ENCODE measurements at places on chromosomes 3 and 15. TPM values are rescaled to one million over a fixed set of nuclear protein-coding genes. Genes with fewer than 3 reads are reported as not detected.

DNA sequence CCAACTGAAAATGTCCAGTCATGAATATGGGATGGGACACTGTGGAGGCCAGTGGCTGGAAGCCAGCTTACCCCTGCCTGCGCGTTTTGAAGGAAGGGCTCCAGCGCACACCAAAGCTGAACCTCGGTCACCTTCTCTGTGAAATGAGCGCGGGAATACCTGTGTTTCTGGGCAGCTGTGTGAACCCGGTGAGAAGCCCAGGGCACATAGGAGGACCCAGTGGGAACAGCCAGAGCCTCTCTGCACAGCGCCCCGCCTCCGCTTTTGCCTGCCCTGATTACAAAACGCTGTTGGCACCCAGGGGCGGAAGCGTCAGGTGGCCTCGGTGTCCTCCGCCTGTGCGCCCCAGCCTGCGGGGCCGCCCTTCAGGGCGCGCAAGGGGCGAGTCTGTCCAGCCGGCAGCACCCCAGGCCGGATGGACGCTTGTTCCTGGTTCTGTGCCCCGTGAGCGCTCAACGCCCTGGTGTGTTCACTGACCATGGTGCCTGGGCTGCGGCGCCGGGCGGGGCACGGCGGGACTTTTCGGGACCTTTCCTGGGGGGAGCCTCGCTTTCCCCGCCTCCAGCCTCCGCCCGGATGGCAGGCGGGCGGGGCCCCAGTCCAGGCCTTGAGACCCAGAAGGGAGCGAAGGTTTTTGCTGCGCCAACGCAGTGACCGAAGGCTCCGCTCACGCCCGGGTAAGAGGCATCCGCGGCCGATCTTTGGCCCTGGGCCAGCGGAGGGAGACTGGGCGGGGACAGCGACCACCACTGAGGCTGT lies at the start of gene SQOR:
Gene SQOR, plus strand, starts transcription at position 598 of the 759 bp plus-strand sequence. CDS start 23,895 bp downstream, outside the sequence.
- H3K4me1 ChIP-seq: peaks cover 36% of the 10 kb centered on the region
- DNase-seq: peak; percentile 84
- H3K27ac ChIP-seq: peak within 1 kb of the TSS; percentile 94

DNA sequence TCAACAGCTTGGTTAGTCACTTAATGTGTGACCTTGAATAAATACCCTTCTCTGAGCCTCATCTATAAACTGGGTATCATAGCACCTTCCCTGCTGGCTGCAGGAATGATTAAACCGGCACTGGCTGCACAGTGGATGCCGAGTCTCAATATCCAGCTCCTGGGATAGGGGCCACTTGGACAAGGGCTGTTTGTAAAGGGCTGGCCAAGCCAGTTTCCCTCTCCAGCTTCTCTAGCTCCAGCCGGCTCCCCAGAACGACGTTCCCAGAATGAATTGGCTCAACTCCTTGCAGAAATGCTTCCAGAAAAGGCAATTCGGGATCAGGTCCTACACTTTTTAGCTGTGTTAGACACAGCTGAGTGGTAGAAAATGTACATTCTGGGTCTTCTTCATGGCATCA lies 58.8 kb downstream of the LSM3 start:
- H3K4me1 ChIP-seq: peaks cover 8% of the 10 kb centered on the region
- DNase-seq: no peak
- peaks cover 14% of the 10 kb centered on the region for H3K27me3 ChIP-seq

DNA sequence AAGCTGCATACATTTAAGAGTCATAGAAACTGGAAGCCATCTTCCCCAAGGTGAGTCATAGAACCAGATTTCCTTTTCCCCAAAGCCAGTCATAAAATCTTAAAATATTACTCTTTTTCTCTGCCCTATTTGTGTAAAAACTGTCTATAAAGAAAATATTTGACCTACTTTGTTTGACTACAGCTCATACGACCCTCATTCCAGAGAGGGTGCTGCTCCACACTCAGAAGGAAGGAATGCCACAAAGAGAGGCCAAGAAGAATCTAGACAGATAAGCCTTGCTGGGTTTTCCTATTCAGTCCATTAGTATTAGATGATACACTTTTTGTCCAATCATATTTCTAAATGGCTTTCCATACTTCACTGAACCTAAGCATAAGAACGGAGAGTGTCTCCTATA lies 671.6 kb upstream of the SGO1 start:
- no peaks in the 10 kb centered on the region for H3K27me3 ChIP-seq
- no peaks in the 10 kb centered on the region for H3K36me3 ChIP-seq
- no peak overlapping the region for H3K27ac ChIP-seq
- no peak overlapping the region for H3K4me3 ChIP-seq

GRCh38 chr15:61653110-61653509 lies 407.1 kb downstream of the VPS13C start:
- no peaks in the 10 kb centered on the region for H3K36me3 ChIP-seq
- H3K27ac ChIP-seq: no peak overlapping the region
- no peaks in the 10 kb centered on the region for H3K4me1 ChIP-seq
- H3K4me3 ChIP-seq: no peak overlapping the region
- no peak for DNase-seq

- no peaks in the 10 kb centered on the region for H3K27me3 ChIP-seq
- peaks cover 44% of the 10 kb centered on the region for H3K36me3 ChIP-seq
- peaks cover 50% of the 10 kb centered on the region for H3K4me1 ChIP-seq
- no peak overlapping the region for H3K4me3 ChIP-seq
- no peak for DNase-seq
Observed at GRCh38 chr15:44441095-44441501, 13.7 kb downstream of the CTDSPL2 start.

- H3K36me3 ChIP-seq: no peaks in the 10 kb centered on the region
- no peak overlapping the region for H3K27ac ChIP-seq
- no peak overlapping the region for H3K4me3 ChIP-seq
- DNase-seq: no peak
- H3K27me3 ChIP-seq: peaks cover 49% of the 10 kb centered on the region
Observed at GRCh38 chr15:45132844-45133560, 3.2 kb downstream of the DUOX1 start.

GRCh38 chr15:101018016-101018415 lies 98.9 kb downstream of the LRRK1 start:
- H3K27me3 ChIP-seq: peaks cover 2% of the 10 kb centered on the region
- no peak for DNase-seq
- H3K36me3 ChIP-seq: no peaks in the 10 kb centered on the region

GRCh38 chr3:41489231-41489630 lies 289.9 kb downstream of the CTNNB1 start:
- H3K27me3 ChIP-seq: no peaks in the 10 kb centered on the region
- H3K4me1 ChIP-seq: no peaks in the 10 kb centered on the region
- no peak overlapping the region for H3K27ac ChIP-seq
- DNase-seq: no peak
- no peaks in the 10 kb centered on the region for H3K36me3 ChIP-seq

DNA sequence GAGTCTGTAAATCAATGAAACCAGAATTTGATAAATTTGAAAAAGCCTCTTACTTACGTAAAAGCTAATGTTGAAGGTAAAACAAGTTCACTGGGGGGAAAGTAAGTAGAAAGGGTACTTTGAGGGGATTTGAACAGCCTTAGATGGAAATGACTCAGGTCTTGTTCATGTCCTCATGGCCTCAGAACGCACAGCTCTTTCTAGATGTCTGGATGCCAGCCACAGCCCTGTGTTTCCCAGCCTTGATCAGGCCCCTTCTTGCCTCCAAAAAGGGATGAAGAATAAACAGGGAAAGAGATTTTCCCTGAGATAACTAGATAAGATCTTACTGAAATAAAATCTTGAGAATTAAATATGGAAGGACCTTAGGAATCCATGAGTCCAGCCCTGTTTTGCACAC lies 237.1 kb upstream of the GOLGA6L4 start:
- no peak overlapping the region for H3K27ac ChIP-seq
- H3K4me3 ChIP-seq: no peak overlapping the region
- no peak for DNase-seq
- no peaks in the 10 kb centered on the region for H3K36me3 ChIP-seq
- H3K4me1 ChIP-seq: no peaks in the 10 kb centered on the region
- peaks cover 2% of the 10 kb centered on the region for H3K27me3 ChIP-seq

DNA sequence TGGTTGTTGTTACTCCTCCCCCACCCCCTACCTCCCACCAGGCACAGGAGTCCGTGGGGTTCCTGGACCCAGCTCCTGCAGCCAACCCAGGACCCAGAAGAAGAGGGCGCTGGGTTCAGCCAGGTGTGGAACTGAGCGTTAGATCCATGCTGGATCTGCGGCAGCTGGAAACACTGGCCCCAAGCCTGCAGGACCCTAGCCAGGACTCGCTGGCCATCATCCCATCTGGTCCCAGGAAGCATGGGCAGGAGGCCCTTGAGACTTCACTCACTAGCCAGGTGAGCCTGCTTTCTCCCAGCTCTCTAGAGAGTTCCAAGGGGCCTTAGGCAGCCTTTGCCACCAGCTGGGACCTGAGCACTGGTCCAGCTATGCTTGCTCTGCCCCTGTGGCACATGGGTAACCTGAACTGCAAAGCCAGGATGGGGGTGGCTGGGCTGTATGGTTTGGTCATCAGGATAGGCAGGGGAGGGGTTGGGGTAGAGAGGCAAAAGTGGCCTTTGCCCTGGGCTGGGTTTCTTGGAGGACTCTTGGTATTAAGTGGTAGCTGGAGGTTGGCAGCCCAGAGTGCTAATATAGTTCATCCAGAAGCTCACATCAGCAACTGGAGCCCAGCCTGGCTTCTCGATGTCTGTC lies 7.0 kb upstream of the JMJD7 start:
- no peak overlapping the region for H3K27ac ChIP-seq
- H3K4me1 ChIP-seq: no peaks in the 10 kb centered on the region
- H3K27me3 ChIP-seq: no peaks in the 10 kb centered on the region
- DNase-seq: no peak

Gene AMIGO3
- total RNA-seq: 0.23 TPM

Gene PPP1R14D
- total RNA-seq: not detected

Gene PIF1
- total RNA-seq: 50.0 TPM
